ENCODE measurements at places on chromosomes 4 and X.

DNA sequence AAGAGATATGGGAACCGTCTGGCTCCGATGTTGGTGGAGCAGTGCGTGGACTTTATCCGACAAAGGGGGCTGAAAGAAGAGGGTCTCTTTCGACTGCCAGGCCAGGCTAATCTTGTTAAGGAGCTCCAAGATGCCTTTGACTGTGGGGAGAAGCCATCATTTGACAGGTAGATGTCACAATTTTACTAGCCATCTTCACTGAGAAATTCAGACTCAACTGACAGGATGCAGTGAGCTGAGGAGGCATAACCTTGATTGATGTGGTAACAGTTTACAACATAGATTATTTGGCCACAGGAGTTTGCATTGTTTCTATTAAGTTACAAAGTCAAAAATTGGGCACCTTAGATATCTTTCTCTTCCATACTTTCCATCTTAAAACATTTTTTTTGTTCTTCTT is 417.7 kb downstream of the MAPK10 start:
- no peak for DNase-seq

DNA sequence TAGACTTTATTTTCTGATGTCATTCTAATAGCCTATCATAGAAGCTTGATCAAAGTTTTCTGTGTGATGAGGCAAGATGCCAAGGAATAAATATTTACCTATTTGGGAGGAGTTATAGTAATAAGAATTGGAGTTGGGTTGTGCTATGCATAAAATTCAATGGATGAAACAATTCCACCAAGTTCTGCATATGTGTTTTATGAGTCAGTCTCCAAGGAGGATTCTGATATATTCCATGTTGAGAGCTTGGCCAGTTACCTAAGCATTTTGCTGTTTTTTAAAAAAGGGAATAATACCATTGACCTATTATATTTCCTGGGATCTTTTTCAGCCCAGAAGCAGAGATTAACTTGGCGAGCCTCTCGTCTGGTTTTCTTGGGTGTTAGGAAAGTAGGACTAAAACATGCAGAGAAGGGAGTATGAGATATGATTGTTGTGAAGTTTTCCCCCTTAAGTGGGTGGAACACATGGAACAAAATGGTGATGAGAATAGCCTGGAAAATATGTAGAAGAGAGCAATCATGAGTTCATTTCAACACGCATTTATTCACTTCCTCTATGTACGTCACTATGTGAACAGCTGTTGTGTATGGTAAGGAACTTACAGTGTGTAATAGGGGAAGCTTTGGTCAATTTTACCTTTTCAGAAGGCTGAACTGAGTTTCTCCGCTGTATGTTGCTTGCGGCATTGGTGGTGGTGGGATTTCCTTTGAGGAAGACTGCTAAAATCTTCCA is 39.2 kb downstream of the POLA1 start:
- DNase-seq = no peak

DNA sequence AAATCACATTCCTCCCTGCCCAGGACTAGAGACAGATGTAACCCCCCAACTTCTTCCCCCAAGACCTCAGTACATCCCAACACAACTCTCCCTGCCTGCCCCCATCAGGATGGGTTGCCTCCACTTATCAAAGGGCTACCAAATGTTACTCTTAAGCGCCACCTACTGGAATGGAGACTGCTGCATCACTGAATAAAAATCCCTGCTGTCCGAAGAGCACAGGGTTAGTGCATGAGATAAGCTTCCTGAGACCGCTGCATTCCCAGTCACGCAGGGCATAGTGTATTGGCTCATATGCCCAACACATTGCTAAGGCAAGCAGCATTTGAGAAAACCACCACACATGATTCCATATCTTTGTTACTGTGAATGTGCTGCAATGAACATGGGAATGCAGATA is 544.5 kb downstream of the PPP4R3C start:
- DNase-seq = no peak

GRCh38 chr4:62484357-62484756 is 1284.2 kb downstream of the ADGRL3 start:
- no peak for DNase-seq

GRCh38 chr4:121380776-121381462 is at the start of gene QRFPR:
Gene QRFPR (minus strand): TSS chr4:121381018. CDS start chr4:121380647, 371 bp downstream.
- no peak for DNase-seq

- DNase-seq = peak; percentile 41
These were observed at the start of gene ANXA5 for GRCh38 chr4:121696581-121697461. Gene ANXA5 (minus strand): TSS chr4:121696980. CDS start chr4:121696589, 391 bp downstream.

GRCh38 chr4:104436542-104436941 is 58.2 kb downstream of the CXXC4 start:
- no peak for DNase-seq

DNA sequence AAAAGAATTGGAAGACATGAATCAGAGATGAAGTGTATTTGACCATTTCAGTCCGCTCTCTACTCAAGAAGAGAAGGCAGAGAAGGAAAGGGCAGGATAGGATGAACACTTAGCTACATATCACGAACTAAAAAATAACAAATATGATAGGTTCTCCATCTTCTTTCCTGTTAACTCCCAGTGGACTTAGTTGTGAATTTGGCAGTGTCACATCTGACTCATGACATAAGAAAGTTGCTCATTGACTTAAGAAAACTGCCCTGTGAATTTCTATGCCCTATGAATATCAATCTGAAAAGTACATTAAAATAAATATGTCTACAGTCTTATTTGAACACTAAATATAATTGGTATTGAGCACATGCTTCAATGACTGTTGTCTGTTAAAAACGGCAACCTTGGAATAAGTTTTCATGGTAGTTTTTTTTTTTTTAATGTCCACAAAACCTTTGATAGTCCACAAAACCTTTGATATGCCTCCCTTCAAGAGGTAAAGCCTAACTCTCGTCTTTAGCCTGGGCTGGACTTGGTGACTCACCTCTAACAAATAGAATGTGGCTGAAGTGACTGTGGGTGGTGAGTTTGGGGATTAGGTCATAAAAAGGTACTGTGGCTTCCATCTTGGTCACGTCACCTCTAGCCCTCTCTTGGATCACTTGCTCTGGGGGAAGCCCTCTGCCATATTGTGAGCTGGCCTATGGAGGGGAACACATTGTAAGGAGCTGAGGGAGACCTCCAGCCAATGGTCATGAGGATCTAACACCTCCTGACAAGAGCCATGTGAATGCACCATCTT is 184.7 kb upstream of the S100G start:
- DNase-seq = no peak

DNA sequence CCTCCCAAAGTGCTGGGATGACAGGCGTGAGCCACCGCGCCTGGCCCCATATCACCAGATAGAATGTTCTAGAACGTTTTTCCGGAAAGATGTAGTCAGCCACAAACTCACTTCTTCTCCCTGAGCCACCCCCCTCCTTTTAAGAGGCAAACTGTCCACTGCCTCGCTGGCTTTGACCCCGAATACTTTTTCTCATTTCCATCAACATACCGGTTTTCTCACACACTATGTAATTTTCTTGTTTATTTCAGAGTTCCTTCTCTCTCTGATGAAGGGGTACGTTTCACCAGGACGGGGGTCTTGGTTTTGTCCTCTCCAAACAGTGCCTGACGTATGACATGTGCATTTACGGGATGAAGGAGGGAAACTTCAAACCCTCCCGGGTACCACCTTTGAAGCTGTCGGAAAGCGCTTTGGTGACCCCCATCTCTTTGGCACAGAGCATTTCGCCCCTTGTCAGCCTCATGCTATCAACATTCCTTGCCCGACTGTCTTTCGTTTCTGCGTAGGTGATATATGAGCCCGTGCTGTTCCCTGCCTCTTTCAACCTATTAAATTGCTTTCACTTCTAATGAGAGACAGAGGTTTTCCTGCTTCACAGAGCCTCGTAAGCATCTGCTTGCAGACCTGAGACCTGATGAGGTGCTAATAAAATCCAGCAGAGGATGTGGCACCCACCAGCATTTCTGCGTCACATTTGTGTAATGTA is 73.8 kb downstream of the CRLF2 start:
- no peak for DNase-seq

DNA sequence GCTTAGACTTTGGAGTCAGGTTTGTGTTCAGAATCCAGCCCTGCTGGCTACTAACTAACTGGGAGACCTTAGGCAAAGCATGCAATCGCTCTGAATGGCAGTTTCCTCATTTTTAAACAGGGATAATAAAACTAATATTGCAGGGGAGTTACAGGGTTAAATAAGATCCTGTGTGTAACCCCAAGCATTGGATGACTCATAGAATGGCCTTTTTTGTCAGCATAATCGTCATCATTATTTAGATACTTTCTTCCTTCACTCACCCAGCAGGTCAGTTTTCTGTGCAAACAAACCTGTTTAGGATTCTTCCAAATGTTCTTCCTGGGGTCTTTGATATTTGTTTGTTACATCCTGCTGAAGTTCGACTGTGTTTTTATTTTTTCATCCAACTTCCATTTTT is 208.2 kb downstream of the EVC2 start:
- no peak for DNase-seq

DNA sequence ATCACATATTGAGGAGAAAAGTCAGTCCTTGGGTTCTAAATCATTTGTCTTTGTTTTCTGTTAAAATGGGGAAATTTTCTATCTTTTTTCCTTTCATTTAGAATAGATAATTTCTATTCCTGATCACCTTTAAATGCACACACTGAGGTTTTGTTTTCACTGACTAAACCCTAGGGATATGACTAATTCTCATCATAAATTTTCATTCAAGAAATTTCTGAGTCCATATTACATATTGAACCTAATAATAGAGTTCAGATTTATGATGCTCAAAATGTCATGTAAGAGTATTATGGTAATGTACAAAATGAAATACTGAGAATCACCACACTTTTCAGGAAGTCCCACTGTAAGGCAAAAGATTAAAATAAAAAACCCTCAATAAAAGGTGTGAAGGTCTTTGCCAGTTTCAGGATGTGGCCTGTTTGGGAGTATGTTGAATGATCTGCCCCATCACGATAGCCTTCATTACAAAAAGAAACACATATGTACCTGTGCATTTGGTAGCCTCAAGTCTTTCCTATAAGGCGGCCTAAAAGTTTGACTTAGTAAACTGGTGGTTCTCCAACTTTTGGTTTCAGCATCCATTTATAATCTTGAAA is 49.4 kb downstream of the LEF1 start:
- DNase-seq = no peak

- no peak for DNase-seq
These were observed 44.5 kb downstream of the ANKRD17 start for GRCh38 chr4:73213916-73214653.

- no peak for DNase-seq
These were observed 67.1 kb downstream of the SNCA start for GRCh38 chr4:89769856-89770255.

- no peak for DNase-seq
These were observed 12.3 kb upstream of the TMEM271 start for GRCh38 chr4:588351-588849.

DNA sequence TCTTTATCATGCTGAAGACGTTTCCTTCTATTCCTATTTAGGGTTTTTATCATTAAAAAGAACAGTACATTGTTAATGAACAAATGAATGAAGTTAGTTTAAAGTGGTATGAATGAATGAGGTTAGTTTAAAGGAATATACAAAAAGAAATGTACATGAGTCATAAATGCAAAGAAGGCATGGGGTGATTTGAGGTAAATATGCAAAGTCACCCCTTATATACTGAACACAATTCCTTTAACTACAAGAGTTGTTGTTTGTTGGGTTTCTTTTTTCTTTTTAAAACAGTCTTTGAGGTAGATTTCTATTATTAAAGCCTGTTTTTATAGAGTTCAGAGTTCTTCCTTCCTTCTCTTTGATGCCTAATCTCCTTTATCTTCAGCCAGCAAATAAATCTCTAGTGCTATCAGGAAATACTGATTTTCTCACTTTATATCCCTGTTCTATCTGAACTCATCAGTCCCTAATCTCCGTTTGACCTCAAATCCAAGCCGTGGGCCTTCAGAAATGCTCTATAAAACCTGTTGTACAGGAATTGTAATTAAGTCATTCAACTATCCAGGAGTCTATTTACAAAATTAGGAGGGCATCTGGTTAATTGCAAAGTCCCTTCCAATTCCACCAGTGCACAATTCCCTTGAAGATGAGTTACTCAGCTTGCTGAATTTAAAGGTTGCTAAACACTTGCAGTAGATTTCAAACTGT is 31.6 kb upstream of the ABCG2 start:
- DNase-seq = no peak

DNA sequence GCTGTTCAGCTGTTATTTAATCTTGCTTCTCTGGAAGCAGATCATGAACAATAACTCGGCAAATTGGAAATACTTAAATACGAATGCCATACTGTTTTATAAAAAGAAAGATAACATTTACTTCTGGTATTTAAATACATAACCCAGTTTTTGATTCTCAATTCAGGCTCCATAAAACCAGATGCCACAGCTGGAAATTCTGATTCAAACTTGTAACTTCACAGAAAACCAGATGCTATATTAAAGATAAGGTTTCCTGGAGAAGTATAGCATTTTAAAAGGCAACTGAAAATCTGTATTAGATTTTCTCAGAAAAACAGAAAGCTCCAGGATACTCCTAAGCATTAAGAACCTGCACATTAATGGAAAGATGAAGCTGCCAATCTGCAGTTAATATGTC is 40.2 kb downstream of the STX18 start:
- DNase-seq = no peak

DNA sequence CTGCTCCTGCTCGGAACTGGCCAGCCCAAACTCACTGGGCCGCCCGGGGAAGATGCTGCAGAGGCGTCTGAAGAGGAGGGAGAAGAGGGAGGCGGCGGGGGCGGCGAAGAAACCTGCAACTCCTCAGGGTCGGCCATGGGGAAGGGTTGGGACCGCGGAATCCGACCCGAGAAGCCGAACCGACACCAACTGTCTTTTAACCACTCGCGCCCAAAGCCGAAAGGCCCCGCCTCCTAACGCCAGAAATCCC is at the start of gene C4orf46:
TSS of gene C4orf46 (minus strand) at position 223 of the 250 bp plus-strand sequence. CDS start at position 137, 86 bp downstream.
- DNase-seq = no peak

- DNase-seq = no peak
These were observed 420 bp downstream of the CC2D2A start for GRCh38 chr4:15470128-15470475.

DNA sequence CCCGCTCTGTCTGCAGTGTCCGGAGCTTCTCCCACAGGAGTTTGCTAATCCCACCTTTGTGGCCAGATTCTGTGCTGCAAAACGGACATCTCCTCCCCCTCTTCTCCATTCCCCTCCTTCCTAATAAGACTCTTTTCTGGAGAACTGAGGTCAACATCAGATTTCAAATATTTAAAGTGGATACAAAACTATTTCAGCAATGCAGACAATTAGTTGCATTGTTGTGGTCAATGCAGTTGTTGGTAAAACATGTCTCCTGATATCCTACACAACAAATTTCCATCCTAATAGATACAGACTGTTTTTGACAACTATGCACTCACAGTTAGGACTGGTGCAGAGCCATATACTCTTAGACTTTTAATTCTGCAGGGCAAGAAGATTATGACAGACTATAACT is 5.1 kb upstream of the MCUB start:
- DNase-seq = no peak
